ENCODE measurements at places on chromosomes 11 and 22.

DNA sequence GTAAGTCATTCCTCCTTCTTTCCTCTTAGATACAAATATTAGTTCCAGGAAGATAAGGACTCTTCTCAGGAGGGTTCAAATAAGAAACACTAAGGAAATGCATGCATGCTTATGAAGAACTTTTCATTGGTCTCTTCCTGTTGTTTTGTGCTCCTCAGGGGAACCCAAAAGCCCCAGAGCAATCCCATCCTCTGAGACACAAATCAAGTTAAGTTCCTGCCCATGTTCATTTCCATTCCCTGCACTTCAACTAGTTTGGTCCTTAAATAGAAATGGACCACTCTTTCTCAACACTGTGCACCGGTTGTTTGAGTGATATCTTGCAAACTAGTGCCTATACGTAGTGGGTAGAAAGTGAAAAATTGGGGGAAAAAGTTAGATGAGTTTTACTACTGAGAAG is at the start of gene OR10G4:
TSS of gene OR10G4 (plus strand) at position 301 of the 400 bp plus-strand sequence. CDS start 2,578 bp downstream, outside the sequence.
- no peak for DNase-seq

- DNase-seq = no peak
These were observed 9.9 kb upstream of the MYEOV start for GRCh38 chr11:69284081-69284511.

GRCh38 chr11:34356913-34357700 is 703 bp downstream of the ABTB2 start:
- no peak for DNase-seq

- DNase-seq = no peak
These were observed 20.2 kb upstream of the VSTM5 start for GRCh38 chr11:93870616-93871015.

GRCh38 chr11:96125400-96125799 is 201.5 kb upstream of the MTMR2 start:
- no peak for DNase-seq
